ENCODE measurements at places on chromosomes 4 and X. TPM values are rescaled to one million over a fixed set of nuclear protein-coding genes. Genes with fewer than 3 reads are reported as not detected.
A peak's percentile ranks its signal among the peaks of the same experiment; 100 is the strongest.

XAGE3 gene
- not detected for total RNA-seq

FRG2 gene
- not detected for total RNA-seq

CT45A8 gene
- not detected for total RNA-seq

PABPC5 gene
- total RNA-seq, result 3.1 TPM

PCDH18 gene
- total RNA-seq, result 12.3 TPM

CSAG3 gene
- 2.6 TPM for total RNA-seq

CXCL1 gene
- 0.74 TPM for total RNA-seq

TIGD4 gene
- total RNA-seq, result 0.64 TPM

- H3K36me3 ChIP-seq, result no peaks in the 10 kb centered on the region
- H3K4me3 ChIP-seq, result no peak overlapping the region
- no peaks in the 10 kb centered on the region for H3K27me3 ChIP-seq
- H3K27ac ChIP-seq, result no peak overlapping the region
- H3K4me1 ChIP-seq, result no peaks in the 10 kb centered on the region
Observed at GRCh38 chrX:3548765-3549391, 164.6 kb downstream of the PRKX start.

GRCh38 chr4:54625391-54625790 is 32.4 kb upstream of the KIT start:
- no peaks in the 10 kb centered on the region for H3K36me3 ChIP-seq
- no peaks in the 10 kb centered on the region for H3K27me3 ChIP-seq
- H3K4me1 ChIP-seq, result peaks cover 3% of the 10 kb centered on the region
- no peak for DNase-seq
- no peak overlapping the region for H3K27ac ChIP-seq

DNA sequence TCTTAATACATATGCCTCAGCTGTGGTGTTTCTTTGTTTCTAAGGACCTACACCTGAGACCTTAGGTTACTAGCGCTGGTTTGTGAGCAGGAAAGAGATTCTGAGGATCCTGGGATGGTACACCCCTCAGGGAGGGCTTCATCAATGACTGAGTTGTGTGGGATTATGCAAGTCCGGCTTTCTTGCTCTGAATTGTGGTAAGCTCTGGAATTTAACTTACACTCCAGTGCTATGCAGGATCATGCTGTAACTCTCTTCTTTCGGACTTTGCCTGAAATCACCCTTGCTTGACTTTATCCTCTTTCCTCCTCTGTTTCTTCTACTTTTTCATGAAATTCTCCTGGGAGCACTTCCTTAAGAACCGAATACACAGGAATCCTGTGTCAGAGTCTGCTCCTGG is 431.5 kb upstream of the BOD1L1 start:
- DNase-seq, result no peak
- H3K4me3 ChIP-seq, result no peak overlapping the region
- no peaks in the 10 kb centered on the region for H3K4me1 ChIP-seq
- H3K27ac ChIP-seq, result no peak overlapping the region
- H3K36me3 ChIP-seq, result no peaks in the 10 kb centered on the region

DNA sequence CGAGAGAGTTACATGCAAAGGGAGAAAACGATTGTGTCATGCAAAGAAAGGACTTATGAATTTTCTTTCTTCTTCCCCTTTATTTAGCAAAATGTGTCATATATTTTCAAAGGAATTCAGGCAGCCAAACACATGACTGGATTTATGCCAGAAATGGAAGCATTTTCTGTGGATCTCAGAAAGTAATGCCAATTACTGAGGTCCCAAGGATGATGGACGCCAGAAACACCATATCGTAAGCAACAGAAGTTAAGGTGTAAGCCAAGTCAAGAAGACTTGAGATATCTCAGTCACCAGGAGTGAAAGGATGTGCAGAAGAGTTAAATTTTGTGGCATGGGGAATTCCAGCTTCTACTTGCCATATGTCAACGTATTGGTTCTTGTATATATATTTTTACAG is 255.1 kb downstream of the GBA3 start:
- H3K4me3 ChIP-seq, result no peak overlapping the region
- H3K36me3 ChIP-seq, result no peaks in the 10 kb centered on the region
- no peak overlapping the region for H3K27ac ChIP-seq
- no peaks in the 10 kb centered on the region for H3K27me3 ChIP-seq
- H3K4me1 ChIP-seq, result no peaks in the 10 kb centered on the region
- DNase-seq, result no peak

DNA sequence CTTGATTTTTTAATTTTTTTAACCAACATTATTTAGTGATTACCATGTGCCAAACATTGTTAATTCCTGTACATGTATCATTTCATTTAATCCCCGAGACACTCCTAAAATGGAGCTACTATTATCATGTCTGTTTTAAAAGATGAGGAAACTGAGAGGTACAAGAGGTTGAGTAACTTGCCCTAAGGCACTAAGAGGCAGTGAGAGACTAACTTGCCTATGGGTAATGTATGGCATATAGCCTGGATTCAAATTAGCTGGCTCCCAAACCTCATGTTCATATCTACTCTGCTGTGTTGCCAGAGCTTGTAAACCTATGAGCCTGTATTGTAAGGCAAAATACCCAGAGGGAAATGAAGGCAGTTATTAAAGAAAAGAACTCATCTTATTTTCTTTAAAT is 443.6 kb downstream of the IL15 start:
- H3K4me3 ChIP-seq, result no peak overlapping the region
- no peaks in the 10 kb centered on the region for H3K4me1 ChIP-seq
- DNase-seq, result no peak
- no peak overlapping the region for H3K27ac ChIP-seq
- H3K36me3 ChIP-seq, result no peaks in the 10 kb centered on the region

DNA sequence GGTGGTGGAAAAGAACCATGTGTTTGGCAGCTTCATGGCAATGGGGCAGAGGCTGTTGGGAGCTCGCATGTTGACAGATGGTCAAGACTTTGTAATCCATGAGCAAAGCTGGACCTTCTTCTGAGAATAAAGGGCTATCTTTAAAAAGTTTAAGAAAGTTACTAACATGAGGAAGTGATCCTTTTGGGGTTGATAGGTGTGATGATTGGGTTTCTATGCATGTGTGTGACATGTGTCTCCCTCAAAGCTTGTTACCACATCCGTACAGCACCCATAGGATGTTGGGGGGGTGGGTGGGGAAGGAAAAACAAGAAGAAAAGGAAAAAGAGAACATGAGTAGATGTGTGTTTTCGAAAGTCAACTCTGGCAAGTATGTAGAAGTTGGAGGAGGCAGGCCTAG is 123.0 kb upstream of the TLR3 start:
- H3K27me3 ChIP-seq, result no peaks in the 10 kb centered on the region
- H3K27ac ChIP-seq, result no peak overlapping the region
- no peaks in the 10 kb centered on the region for H3K36me3 ChIP-seq
- DNase-seq, result no peak

DNA sequence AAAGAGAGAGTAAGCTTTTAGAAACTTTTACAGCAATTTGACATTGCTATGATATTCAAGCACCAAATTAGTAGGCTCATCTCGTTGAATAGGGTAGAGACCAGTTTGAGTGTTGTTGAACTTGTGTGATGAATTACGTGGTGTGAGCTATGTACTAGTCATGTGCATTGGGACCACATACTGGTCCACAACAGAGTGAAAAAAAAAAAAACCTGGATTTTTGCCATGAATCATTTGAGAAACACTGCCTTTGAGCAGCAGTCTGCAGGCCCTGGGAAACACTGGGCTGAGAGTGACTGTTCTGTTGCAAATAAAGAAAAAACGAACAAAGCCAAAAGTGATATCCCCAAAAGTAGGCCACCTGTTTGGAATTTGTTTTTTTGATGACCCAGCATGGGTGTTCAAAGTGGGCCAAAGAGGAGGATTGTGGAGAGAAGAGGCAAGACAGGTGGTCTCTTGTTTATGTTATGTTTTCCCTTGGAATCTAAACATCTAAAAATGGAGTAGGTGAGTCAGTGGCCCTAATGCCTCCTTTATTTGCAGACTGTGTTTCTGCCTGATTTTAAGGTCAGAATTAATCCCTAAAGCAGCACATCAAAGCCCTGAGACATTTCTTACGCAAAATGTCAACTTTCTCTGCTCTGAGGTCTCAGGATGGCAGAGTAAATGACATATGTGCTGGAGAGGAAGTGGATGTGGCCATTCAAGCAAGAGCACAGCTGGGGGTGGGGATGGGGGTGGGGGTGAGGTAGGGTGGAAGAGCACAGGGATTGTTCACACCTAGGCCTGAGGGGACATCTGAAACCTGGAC is 33.5 kb downstream of the TAF7L start:
- DNase-seq, result no peak
- H3K4me3 ChIP-seq, result no peak overlapping the region
- H3K36me3 ChIP-seq, result no peaks in the 10 kb centered on the region
- no peaks in the 10 kb centered on the region for H3K27me3 ChIP-seq
- no peaks in the 10 kb centered on the region for H3K4me1 ChIP-seq
- H3K27ac ChIP-seq, result no peak overlapping the region

- no peak for DNase-seq
- H3K27ac ChIP-seq, result no peak overlapping the region
- H3K4me1 ChIP-seq, result no peaks in the 10 kb centered on the region
- H3K36me3 ChIP-seq, result no peaks in the 10 kb centered on the region
- H3K4me3 ChIP-seq, result no peak overlapping the region
- no peaks in the 10 kb centered on the region for H3K27me3 ChIP-seq
Observed at GRCh38 chrX:109990582-109991276, 12.2 kb upstream of the TMEM164 start.

GRCh38 chr4:184960505-184960971 is 57.8 kb upstream of the HELT start:
- H3K27me3 ChIP-seq, result no peaks in the 10 kb centered on the region
- H3K4me1 ChIP-seq, result no peaks in the 10 kb centered on the region
- H3K4me3 ChIP-seq, result no peak overlapping the region
- no peaks in the 10 kb centered on the region for H3K36me3 ChIP-seq

- peak overlapping the region; percentile 27 for H3K4me3 ChIP-seq
- H3K4me1 ChIP-seq, result no peaks in the 10 kb centered on the region
- H3K27me3 ChIP-seq, result no peaks in the 10 kb centered on the region
- no peaks in the 10 kb centered on the region for H3K36me3 ChIP-seq
- DNase-seq, result peak; percentile 10
- H3K27ac ChIP-seq, result peak overlapping the region; percentile 83
Observed at GRCh38 chrX:40090050-40090804, 7.5 kb downstream of the BCOR start.

GRCh38 chrX:115047181-115047580 is 29.8 kb upstream of the IL13RA2 start:
- H3K27me3 ChIP-seq, result no peaks in the 10 kb centered on the region
- H3K4me3 ChIP-seq, result no peak overlapping the region
- H3K27ac ChIP-seq, result no peak overlapping the region
- H3K36me3 ChIP-seq, result no peaks in the 10 kb centered on the region
- DNase-seq, result no peak
- no peaks in the 10 kb centered on the region for H3K4me1 ChIP-seq

- no peak overlapping the region for H3K4me3 ChIP-seq
- H3K27me3 ChIP-seq, result no peaks in the 10 kb centered on the region
- no peak overlapping the region for H3K27ac ChIP-seq
- H3K36me3 ChIP-seq, result no peaks in the 10 kb centered on the region
Observed at GRCh38 chr4:75035321-75035720, 102.4 kb downstream of the PARM1 start.

- no peaks in the 10 kb centered on the region for H3K27me3 ChIP-seq
- no peak overlapping the region for H3K4me3 ChIP-seq
- H3K27ac ChIP-seq, result no peak overlapping the region
- H3K36me3 ChIP-seq, result no peaks in the 10 kb centered on the region
- no peak for DNase-seq
Observed at GRCh38 chr4:126742048-126742447, 890.7 kb upstream of the INTU start.

DNA sequence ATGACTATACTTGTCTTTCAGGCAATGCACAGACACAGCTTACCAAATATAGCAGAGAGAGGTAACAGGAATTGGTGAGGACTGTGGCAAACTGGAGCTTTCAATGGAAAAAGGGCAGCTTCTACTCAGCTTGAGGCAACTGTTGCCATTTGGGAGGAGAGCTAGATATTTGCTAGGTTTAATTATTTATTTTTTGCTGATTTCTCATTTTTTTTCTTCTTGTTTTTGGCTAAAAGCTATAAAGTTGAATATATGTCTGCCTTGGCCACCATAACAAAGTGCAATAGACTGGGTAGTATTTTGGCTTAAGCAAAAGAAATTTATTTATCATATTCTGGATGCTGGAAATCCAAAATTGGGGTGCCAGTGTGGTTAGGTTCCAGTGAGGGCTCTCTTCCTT is 93.9 kb downstream of the LDB2 start:
- no peaks in the 10 kb centered on the region for H3K4me1 ChIP-seq
- H3K36me3 ChIP-seq, result no peaks in the 10 kb centered on the region
- DNase-seq, result no peak
- H3K27ac ChIP-seq, result no peak overlapping the region
- no peak overlapping the region for H3K4me3 ChIP-seq
- H3K27me3 ChIP-seq, result no peaks in the 10 kb centered on the region

DNA sequence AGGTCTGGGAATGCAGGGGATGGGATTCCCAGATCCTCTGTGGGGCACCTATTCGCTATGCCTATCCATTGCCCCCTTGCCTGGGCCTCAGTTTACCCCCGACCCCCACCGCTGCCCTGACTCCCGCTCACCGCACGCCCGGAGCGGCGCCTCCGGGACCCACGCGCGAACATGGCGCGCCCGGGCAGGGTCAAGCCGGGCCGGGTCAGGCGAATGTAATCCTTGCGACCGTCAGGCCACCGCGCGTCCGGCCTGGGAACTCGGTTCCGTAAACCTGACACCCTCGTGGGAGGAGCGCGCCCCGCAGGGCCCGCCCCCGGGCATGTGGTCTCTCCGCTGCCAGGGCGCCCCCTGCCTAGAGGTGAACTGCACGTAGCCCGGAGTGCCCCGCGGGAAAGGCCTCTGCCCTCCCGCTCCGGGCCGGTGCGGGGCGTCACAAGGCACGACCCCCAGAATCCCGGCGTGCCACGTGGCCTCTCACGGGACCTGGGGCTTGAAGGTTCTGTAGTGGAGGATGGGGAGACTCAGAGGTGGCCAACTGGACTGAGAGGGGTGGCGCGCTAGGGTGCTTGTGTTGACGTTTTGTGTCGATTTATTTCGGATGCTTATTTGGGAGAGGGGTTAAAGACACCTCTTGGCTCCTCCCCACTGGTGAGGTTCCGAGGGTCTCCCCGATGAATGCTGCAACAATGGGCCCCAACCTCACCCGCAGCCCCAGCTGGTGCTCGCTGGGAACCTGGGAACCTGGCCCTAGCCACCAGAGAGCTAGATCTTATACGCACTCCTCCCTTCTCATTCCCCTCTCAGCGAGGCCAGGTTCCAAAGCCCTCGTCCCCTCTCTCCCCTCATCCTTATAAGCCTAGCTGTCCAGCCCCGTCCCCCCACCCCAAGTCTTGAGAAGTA is at the start of gene PRICKLE3:
TSS of gene PRICKLE3 (minus strand) at position 249 of the 903 bp plus-strand sequence. CDS start at position 173, 76 bp downstream.
- peak; percentile 80 for DNase-seq
- no peaks in the 10 kb centered on the region for H3K4me1 ChIP-seq
- H3K36me3 ChIP-seq, result no peaks in the 10 kb centered on the region
- peak within 1 kb of the TSS; percentile 75 for H3K27ac ChIP-seq

GRCh38 chrX:7184816-7185215 is 36.9 kb upstream of the PUDP start:
- H3K4me1 ChIP-seq, result no peaks in the 10 kb centered on the region
- H3K4me3 ChIP-seq, result no peak overlapping the region
- no peaks in the 10 kb centered on the region for H3K36me3 ChIP-seq
- H3K27me3 ChIP-seq, result no peaks in the 10 kb centered on the region

DNA sequence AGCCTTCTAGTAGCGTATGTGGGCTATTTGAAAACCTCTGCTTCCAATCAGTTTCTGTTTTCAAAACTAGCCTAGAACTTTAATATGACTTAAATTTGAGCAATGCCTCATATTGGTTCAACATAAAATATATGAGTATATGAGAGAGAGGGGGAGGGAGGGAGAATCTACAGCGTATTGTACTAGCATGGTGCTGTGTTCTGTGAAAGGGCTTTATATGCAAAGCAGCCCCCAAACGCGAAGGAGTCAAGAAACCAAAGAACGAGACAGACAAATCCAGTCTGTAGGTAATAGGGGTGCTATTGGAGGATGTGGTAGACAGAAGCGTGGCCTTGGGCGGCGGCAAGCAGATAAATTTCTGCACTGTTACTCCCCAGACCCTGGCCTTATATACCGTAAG is 784 bp upstream of the ANXA5 start:
- H3K4me1 ChIP-seq, result no peaks in the 10 kb centered on the region
- H3K27ac ChIP-seq, result peak overlapping the region; percentile 95
- no peak for DNase-seq
- H3K27me3 ChIP-seq, result no peaks in the 10 kb centered on the region
- no peaks in the 10 kb centered on the region for H3K36me3 ChIP-seq
